ENCODE measurements at places on chromosomes 6 and 20. TPM values are rescaled to one million over a fixed set of nuclear protein-coding genes. Genes with fewer than 3 reads are reported as not detected.
A peak's percentile ranks its signal among the peaks of the same experiment; 100 is the strongest.

Gene LY6G6F
- total RNA-seq = not detected

DNA sequence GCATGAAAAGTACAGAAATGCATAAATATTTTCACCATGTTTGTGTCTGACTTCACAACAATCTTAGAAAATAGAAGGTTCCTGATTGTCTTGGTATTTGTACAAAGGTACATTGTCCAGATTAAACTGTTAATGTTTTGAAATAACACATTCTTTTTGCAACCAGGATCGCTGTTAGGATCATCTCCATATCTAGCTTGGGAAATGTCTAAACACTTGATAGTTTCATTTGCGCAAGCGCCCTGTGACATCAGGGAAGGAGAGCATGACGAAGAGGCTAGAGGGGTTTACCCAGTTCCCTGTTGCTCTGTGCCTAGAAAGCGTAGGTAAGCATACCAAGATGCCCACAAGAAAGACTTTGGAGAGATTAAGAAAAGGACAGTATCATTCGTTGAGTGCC, 19.4 kb downstream of the ALDH8A1 start:
- no peak overlapping the region for H3K27ac ChIP-seq
- H3K36me3 ChIP-seq = no peaks in the 10 kb centered on the region
- H3K4me3 ChIP-seq = no peak overlapping the region
- H3K27me3 ChIP-seq = no peaks in the 10 kb centered on the region
- H3K4me1 ChIP-seq = peaks cover 5% of the 10 kb centered on the region

Gene TMC2
- not detected for total RNA-seq

GRCh38 chr20:37071481-37071911, 24.3 kb downstream of the RBL1 start:
- DNase-seq = no peak
- peaks cover 3% of the 10 kb centered on the region for H3K4me1 ChIP-seq
- peak overlapping the region; percentile 76 for H3K27ac ChIP-seq
- H3K4me3 ChIP-seq = no peak overlapping the region

Gene KCNK16
- total RNA-seq = not detected

Gene CST5
- not detected for total RNA-seq

DNA sequence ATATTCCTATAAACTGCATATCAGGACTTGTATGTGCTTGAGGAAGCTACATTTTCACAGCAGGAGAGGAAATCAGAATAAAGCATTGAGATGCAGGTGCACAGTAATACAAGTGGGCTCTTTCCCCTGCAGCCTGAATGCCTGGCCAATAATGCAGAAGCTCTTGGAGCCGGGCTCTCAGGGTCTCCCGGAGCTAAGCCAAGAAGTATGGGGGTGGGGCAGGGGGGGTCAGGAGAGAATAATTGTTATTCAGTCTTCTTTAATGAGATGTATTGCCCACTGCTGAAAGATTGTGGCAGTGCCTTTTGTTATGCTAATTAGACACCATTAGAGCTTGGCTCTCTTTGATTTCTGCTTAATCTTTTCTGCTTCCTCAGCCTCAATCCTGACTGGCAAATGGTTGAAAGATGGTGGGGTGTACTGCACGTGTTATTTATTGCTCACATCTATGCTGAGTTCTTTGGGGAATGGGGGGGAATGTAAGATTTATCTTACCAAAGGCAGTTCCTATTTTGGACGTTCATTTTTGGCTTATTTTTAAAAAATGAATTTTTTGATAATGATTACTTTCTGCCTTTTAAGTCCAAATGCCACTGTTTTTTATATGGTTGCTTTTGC, 407.6 kb upstream of the SOX4 start:
- H3K27me3 ChIP-seq = no peaks in the 10 kb centered on the region
- H3K36me3 ChIP-seq = peaks cover 9% of the 10 kb centered on the region
- peaks cover 80% of the 10 kb centered on the region for H3K4me1 ChIP-seq
- H3K4me3 ChIP-seq = peak overlapping the region; percentile 46
- H3K27ac ChIP-seq = peak overlapping the region; percentile 97
- DNase-seq = peak; percentile 46

GRCh38 chr6:24489470-24489869, at the start of gene GPLD1:
Gene GPLD1 (minus strand): TSS chr6:24489578. CDS start chr6:24489511, 67 bp downstream.
- H3K27ac ChIP-seq = no peak within 1 kb of the TSS
- DNase-seq = no peak
- peaks cover 15% of the 10 kb centered on the region for H3K27me3 ChIP-seq
- H3K36me3 ChIP-seq = no peaks in the 10 kb centered on the region
- peaks cover 29% of the 10 kb centered on the region for H3K4me1 ChIP-seq

Gene C20orf144
- total RNA-seq = 0.21 TPM

GRCh38 chr20:19588732-19589131, 169.3 kb upstream of the RIN2 start:
- peaks cover 10% of the 10 kb centered on the region for H3K4me1 ChIP-seq
- H3K4me3 ChIP-seq = no peak overlapping the region
- H3K27ac ChIP-seq = no peak overlapping the region
- no peaks in the 10 kb centered on the region for H3K27me3 ChIP-seq
- H3K36me3 ChIP-seq = 0 out of 2 replicates have a peak, but pooled peaks cover 4% of the 10 kb centered on the region
- no peak for DNase-seq

Gene FNDC11
- total RNA-seq = 3.8 TPM

- no peak overlapping the region for H3K27ac ChIP-seq
- H3K4me3 ChIP-seq = no peak overlapping the region
- H3K4me1 ChIP-seq = peaks cover 8% of the 10 kb centered on the region
- no peaks in the 10 kb centered on the region for H3K36me3 ChIP-seq
- no peak for DNase-seq
- no peaks in the 10 kb centered on the region for H3K27me3 ChIP-seq
These were observed 110.0 kb downstream of the SLC23A2 start for GRCh38 chr20:4891190-4891763.

All from WTC11 (cell line).